Ovary (tissue), 10 donors: ENCODE measurements at places on chromosomes 6 and 20. TPM values are rescaled to one million over a fixed set of nuclear protein-coding genes. Genes with fewer than 3 reads are reported as not detected.

RIPPLY2 gene
- 0.22 TPM for total RNA-seq

GRCh38 chr6:3359101-3359752 lies 97.6 kb downstream of the SLC22A23 start:
- no peak for DNase-seq

- no peak for DNase-seq
These were observed 758 bp downstream of the GCLC start for GRCh38 chr6:53544217-53544469.

DNA sequence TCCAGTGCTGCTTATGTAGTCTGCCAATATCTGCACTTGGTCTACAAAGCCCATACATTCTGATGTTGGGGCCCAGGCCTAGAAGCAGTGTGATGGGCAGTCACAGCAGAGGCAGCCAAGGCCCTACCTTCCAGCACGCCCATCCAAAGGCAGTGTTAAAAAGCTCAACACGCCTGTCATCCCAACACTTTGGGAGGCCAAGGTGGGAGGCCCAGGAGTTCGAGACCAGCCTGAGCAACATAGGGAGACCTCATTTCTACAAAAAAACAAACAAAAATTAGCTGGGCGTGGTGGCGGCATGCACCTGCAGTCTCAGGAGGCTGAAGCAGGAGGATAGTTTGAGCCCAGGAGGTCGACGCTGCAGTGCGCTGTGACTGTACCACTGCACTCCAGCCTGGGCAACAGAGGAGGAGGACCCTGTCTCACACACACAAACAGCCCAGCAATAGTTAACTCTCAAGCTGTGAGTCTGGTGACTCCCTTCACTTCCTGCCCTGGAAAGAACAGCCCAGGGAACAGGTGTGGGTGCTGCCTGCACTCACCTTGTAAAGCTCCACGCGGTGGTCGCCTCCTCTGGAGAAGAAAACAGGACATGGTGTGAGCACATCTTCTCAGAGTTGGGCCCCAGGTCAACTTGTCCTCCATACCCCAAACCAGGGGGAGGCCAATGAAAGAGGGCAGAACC lies 68.8 kb downstream of the PYGB start:
- DNase-seq = no peak

SMAP1 gene
- total RNA-seq = 18.6 TPM

GRCh38 chr20:396252-396618 lies 11.9 kb upstream of the RBCK1 start:
- no peak for DNase-seq

DNA sequence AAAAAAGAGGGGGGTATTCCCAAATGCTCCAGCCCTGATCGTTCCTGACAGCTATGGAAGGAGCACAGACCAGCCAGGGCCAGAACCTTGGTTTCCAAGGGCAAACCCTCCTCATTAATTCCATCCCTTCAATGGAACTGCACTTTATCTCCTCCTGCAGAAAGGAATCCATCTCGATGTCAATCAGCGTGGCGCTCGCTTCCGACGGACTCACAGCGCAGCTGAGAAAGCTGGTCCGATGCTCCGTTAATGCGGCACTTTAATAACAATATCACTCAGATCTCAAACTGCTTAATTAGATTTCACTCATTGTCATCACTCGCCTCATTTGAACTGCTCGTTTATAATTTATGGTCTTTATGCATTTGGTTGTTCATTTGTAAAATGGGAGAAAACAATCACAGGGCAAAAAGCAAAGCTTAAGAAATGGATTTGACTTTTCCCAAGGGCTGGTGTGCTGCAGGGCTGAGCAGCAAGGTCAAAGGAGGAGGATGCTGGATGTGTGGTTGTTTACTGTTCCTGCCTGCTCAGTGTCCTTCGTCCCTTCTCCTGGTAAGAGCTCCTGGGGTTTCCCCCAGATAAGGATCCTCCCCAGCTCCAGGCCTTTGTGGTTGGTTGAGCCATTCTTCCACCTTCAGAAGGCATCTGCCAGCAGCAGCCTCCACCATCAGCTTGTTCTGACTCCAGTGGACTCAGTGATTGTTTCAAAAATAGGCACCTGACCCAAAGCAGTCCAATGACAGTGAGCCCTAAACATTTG lies 152.7 kb downstream of the ANKRD60 start:
- DNase-seq = no peak

GRCh38 chr6:94213226-94213625 lies 793.9 kb upstream of the EPHA7 start:
- no peak for DNase-seq
